Hematopoietic multipotent progenitor cell treated with erythropoietin and hydrocortisone succinate and interleukin-3 and kit ligand, for 6 days (in vitro differentiated cells): ENCODE measurements at places on chromosomes 5 and 9.

- no peak for DNase-seq
Observed at GRCh38 chr9:121666294-121666693, 14.9 kb downstream of the DAB2IP start.

DNA sequence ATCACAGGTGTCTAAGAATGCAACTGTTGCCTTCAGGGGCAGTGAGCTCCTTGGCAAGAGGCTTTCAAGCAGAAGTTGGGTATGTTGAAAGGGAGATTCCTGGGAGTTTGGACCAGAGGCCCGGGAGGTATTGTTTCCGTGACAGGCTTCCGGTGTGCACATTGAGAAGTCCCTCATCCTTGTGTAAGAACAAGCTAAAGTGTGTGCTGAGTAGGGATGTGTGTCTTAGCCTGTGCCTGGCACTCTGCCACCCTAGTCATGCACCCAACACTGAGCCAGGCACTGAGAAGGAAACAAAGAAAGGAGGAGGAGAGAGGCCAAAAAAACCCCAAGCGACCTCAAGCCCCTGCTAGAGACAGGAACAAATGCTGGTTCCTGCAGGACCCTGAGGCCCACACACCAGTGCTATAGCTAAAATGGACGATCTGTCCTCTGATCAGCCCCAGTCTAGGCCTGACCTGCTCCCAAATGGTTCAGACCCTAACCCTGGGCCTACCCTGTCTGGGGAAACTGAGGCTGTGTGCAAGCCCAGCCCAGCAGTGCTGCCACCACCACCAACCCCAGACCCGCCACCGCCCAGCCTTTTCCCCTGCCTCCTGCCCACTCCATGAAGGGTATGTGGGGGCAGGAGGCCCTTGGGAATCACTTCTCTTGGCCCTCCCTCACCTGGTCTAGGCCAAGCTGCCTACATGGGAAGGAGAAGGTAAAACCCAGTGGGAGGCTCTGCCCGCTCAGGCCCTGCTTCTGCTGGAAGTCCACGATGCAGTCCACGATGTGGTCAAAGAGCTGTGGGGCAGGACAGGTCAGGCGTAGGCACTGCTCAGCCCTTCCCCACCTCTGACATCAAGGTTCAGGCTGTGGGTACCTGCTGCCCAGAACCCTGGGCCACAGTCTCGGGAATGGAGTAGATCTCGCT, 12.6 kb downstream of the HK3 start:
- no peak for DNase-seq

GRCh38 chr5:96834016-96834415, 26.3 kb upstream of the ERAP1 start:
- no peak for DNase-seq

DNA sequence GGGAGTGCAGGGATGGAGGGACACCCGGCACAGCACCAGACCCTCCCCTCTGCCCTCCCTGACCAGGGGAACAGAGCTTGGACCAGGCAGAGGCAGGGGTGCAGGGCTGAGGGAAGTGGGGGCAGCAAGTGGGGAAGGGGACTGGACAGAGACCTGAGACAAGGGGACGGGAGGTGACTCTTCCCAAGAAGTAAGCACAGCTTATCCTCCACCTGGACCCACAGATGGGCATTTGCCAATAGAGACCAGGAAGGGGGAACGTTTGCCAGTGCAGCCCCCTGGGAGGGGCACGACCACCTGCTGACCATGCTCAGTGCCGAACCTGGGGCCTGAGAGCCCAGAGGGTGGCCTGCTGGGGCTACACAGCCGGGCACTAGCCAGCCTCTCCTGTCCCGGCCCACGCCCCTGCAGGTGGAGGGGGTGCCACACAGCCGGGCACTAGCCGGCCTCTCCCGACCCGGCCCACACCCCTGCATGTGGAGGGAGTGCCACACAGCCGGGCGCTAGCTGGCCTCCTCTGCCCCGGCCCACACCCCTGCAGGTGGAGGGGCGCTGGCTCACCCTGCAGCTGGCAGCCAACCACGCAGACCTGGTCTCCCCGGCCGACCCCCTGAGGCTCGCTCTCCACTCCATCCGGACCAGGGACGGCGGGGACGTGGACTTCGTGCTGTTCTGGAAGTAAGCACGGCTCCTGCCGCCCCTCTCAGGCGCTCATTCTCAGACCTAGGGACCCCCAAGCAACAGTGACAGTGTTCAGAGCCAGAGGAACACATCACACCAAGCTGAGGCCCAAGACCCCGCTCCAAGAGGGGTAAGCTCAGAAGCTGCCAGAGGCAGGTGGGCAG, 24.3 kb downstream of the GLT6D1 start:
- no peak for DNase-seq

DNA sequence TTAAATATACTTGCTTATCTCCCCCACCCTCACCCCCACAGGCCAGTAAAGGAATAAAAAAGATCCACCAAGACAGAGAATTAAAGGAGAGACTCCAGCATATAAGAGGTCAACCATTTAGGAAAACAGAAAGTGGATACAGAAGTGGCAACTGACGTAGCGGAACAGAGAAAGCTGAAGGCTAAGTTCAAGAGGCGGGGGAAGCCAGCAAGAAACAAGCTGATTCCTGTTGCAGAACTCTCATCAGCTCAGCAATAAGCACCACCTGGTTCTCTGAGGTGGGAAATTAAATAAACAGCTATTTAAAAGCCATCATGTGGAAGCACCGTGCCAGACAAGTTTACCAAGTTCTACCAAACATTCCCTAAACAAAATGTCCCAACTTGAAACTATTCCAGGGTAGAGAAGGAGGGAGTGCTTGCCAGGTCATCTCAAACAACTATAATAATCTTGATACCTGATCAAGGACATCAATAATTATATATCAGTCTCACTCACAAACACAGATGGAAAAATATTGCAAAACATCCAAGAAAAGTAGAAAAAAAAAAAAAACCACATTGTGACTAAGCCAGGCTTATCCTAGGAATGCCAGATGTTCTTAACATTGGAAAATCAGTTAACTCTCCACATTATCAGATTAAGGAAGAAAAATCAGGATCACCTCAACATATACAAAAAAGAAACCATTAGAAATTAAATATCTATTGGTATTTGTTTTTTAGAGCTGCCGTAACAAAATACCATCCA, 7.3 kb upstream of the ARL15 start:
- no peak for DNase-seq

- no peak for DNase-seq
Observed at GRCh38 chr5:135110785-135111596, 77.0 kb upstream of the PITX1 start.

DNA sequence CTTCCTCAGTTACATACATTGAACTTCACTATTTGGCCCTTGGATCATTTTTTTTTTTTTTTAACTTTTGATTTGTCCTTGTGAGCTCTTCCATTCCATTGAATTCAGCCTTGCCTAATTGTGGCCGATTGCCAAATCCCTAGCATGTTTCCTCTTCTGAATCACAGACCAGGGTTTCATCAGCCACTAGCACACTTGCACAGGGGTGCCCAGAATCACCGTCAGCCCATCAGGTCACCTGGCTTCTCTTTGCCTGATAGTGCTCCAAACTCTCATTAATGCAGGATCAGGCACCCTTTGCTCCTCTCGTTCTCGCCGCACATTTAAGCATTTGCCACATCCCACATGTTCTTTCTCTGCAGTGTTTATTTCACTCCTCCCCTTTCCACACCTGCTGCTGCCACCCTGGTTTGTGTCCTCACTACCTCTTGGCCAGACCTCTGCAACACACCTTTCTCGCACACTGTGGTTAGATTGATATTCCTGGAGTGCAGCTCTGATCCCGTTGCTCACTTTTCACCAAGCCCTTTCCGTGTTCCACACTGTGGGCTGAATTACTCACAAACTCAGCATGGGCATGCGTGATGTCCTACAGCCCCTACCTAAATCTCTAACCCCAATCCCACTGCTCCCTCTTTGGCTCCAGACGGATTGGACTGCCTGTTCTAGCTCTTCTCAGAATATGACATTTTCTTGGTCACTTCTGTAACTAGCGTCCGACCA, 9.8 kb downstream of the PIK3R1 start:
- peak; percentile 52 for DNase-seq

- DNase-seq, result peak; percentile 3
Observed at GRCh38 chr5:86500947-86501346, 116.8 kb upstream of the COX7C start.

DNA sequence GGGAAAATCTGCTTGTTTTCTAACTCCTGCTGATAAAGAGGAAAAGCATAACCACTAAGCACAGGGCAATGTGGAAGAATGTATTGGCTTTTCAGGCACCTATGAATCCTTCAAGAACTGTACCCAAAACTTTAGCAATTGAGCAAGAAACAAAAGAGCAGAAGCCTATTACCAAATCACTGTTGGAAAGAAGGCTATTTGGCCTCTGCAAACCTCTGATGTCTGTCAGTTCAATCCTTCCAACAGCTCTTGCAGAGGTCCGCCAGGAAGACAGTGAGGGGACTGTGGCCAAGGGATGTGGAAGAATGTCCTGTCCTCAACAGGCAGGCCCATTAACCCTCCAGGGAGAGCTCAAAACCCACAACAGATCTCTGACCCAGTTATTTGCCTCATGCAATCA, 328.6 kb downstream of the ENC1 start:
- DNase-seq, result no peak

GRCh38 chr9:136995772-136996311, 526 bp downstream of the CLIC3 start:
- peak; percentile 51 for DNase-seq

DNA sequence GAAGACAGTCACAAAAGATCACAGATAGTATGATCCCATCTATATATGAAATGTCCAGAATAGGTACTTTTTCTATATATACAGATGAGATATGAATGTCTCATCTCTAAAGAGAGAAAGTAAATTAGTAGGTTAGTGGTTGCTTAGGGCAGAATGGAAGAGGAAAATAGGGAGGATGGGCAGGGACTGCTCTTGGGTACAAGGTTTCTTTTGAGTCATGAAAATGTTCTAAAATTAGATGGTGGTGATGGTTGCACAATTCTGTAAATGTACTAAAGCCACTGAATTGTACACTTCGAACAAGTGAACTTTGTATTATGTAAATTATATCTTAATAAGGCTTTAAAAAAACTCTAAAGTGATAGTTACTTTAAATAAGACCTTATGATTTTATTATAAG, 59.6 kb upstream of the GRAMD2B start:
- no peak for DNase-seq

DNA sequence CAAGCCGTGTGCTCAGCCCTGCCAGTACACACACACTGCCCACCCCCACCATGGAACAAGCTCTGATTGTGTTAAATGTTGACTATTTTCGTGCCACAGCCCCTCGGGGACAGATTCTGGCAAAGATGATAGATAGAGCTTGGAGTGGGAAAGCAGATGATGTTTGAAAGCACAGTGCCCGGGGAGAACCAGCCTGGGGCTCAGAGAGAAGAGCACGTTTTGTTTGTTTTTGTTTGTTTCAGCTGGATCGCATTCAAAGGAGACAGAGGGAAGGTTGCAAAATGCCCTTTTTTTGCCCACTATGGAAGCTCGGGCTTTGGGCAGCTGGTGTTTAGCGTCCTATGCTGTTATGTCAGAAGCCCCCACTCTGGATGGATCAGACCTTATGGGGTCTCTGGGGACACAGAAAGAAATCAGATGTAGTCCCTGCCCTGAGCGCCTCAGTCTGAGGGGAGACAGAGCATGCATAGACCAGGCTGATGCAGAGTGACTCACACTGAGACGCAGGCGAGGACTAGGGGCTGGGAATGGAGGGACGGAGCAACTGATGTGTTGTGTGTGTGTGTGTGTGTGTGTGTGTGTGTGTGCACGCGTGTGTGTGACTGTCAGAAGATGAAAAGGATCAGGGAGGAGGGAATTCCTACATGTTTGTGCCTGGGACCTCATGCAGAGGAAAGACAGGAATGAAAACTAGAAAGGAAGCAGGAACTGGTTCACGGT, 229.7 kb downstream of the MELK start:
- no peak for DNase-seq

DNA sequence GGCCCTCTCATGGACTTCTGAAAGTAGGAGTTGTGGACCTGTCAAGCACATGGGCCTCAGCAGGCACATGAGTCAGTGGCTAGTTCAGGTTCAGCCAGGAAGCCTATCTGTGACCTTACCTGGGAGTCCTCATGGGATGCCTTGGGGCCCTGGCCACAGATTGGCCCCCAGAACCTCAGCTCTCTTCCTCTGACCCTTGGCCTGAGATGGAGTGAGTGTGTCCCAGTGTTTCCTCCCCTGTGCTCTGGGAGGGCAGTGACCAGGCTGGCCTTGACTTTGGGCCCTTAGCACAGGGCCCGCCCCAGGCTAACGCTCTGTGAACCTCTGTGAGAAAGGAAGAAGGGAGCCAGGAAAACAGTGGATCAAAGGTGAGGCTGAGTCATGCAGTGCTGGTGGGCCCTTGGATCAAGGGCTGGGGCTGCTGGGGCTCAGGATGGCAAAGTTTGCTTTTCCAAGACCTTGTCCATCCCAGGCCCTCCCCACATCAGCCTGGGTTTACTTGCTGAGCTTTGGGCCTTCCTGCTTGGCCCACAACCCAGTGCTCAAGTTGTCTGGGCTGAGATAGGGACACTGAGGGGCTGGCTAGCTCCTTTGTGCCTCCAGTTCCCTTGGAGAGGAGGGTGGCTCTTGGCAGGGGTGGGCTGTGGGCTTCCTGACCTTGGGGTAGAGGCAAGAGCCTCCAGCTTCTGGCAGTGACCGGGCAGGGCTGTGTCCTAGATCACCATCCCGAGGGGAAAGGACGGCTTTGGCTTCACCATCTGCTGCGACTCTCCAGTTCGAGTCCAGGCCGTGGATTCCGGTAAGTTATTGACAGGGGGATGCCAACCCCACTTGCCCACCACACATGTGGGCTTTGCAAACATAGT, 41.4 kb downstream of the RGS3 start:
- no peak for DNase-seq

DNA sequence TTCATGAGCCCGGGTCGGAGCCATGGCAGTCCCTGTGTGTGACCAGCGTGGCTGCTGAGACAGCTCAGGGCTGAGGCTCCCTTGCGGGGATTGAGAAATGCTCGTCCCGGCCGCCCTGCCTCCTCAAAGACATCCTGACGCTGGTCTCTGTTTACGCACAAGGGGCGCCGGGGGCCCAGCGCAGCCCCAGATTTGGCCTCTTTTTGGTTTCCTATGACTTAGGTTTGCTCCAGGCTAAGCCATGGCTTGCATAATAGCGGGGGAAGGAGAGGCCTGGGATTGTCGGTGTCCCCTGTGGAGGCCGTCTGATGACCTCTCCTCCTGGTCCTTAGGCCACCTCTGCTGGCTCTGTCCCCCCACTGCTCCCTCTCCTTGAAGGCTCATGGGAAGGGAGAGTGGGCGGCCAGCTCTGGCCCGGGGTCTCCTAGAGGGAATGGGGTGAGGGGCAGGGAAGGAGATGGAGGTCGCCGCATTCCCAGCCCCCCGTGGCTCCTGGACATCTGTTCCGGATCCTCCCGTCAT, 3.5 kb downstream of the LAMC3 start:
- DNase-seq, result no peak

DNA sequence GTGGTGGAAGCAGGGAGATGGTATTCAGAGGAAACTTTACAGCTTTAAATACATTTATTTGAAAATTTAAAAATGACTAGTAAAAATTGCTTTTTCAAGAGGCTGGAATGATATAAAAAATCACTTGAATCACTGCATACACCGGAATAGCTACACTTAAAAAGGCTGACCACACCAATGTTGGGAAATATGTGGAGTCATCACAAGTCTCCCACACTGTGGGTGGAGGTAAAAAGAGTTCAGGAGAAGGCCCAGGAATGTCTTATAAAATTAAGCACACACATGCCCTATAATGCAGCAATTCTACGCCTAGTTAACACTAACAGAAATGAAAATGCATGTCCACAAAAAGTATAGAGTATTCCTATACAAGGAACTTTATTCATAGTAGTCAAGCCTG, 198.1 kb downstream of the ROR2 start:
- DNase-seq, result no peak

- no peak for DNase-seq
Observed at GRCh38 chr9:130477564-130477963, 32.8 kb downstream of the ASS1 start.

GRCh38 chr5:74490814-74491213, 149.7 kb downstream of the ENC1 start:
- no peak for DNase-seq
